ENCODE measurements at places on chromosomes 11 and 22. TPM values are rescaled to one million over a fixed set of nuclear protein-coding genes. Genes with fewer than 3 reads are reported as not detected.
A peak's percentile ranks its signal among the peaks of the same experiment; 100 is the strongest.

DNA sequence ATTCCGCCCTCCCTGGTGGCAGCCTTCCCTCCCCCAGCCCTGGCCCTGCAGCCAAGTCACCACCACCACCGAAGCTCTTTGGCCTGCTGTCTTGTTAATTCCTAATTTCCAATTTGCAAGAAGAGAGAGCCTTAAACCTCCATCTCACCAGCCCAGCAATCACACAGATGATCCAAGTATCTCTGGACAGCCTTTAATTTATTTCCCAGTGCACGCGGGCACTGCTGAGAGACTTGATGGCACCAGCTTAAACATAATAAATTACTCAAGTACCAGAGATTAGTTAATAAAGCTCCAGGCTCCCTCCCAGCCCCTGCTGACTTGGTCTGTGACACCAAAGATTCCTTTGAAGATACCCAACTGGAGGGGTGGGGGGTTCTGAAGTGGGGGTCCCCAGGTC is 494.7 kb downstream of the BUD13 start:
- no peak for DNase-seq

- no peak for DNase-seq
Observed at GRCh38 chr22:46499805-46500189, 37.6 kb downstream of the CELSR1 start.

MUC5B gene
- polyA plus RNA-seq, result not detected

GRCh38 chr11:130850185-130850944 is 65.9 kb downstream of the SNX19 start:
- no peak for DNase-seq

DNA sequence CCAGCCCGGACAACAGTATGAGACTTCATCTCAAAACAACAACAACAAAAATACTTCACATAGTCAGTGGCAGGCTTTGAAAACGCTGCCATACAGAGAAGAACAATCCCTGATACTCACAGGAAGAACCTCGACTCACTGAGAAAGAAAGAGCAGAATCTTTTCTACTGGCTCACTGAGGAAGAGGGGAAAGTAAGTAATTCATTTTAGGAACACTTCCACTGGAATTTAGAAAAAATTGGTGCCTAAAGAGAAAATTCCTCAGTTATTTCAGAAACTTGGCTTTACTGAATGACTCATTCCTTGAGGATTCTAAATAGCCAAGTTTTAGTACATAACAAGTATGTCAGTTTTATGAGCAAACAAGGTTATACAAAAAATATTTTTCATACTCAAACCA is 12.3 kb downstream of the NARS2 start:
- no peak for DNase-seq

CCDC85B gene
- 12.0 TPM for polyA plus RNA-seq

TRPM5 gene
- polyA plus RNA-seq, result not detected

PKDREJ gene
- polyA plus RNA-seq, result not detected

GRCh38 chr11:12086271-12087074 is 23.9 kb upstream of the MICAL2 start:
- DNase-seq, result peak; percentile 93

DNA sequence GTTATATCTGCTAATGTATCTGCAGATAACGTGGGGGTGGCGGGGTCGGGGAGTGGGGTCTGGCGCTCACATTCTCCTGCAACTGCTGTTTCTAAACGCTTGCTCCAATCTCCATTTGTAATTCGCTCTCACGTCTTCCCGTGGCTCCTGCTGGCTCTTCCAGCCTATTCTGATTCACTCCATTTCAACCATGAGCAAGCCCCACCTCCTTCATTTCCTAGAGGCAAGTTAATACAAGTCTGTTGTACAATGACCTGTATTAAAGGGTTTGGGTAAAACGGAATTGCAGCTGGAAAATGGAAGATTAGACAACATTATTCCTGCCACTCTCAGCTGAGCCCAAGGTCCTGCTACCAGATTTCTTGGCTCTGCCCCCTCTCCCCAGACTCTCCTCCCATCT is 132.3 kb downstream of the CSNK2A3 start:
- peak; percentile 72 for DNase-seq

- no peak for DNase-seq
Observed at GRCh38 chr22:37163575-37164504, 14.1 kb upstream of the IL2RB start.

All from mammary epithelial cell (primary cell).